ENCODE measurements at places on chromosomes 3 and 15.

GRCh38 chr3:140756240-140757016 lies 78.6 kb downstream of the TRIM42 start:
- no peak overlapping the region for H3K27ac ChIP-seq
- DNase-seq = no peak
- peaks cover 16% of the 10 kb centered on the region for H3K4me1 ChIP-seq

- peaks cover 48% of the 10 kb centered on the region for H3K4me1 ChIP-seq
- H3K27ac ChIP-seq = peak overlapping the region; percentile 92
Observed at GRCh38 chr3:45011756-45012508, 14.2 kb upstream of the CLEC3B start.

DNA sequence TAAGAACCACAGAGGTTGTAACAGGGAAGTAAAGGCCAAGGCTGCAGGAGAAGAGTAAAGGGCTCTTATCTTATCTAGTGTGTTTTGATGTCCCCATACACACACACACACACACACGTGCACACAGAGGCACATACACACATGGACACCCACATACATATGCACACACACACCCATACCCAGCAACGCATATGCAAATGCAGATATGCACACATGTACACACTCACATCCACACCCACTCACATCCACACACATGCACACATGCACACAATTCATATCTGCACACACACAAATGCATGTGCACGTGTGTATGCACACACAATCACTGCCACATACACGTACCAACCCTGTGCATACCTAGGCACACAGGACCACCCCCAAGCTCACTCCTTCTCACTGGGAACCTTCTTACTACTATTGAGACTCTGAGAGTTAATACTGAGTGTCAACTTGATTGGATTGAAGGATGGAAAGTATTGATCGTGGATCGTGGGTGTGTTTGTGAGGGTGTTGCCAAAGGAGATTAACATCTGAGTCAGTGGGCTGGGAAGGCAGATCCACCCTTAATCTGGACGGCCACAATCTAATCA lies 99.0 kb upstream of the AKAP13 start:
- no peaks in the 10 kb centered on the region for H3K36me3 ChIP-seq
- no peak overlapping the region for H3K27ac ChIP-seq
- no peaks in the 10 kb centered on the region for H3K4me1 ChIP-seq
- DNase-seq = no peak
- H3K4me3 ChIP-seq = no peak overlapping the region

DNA sequence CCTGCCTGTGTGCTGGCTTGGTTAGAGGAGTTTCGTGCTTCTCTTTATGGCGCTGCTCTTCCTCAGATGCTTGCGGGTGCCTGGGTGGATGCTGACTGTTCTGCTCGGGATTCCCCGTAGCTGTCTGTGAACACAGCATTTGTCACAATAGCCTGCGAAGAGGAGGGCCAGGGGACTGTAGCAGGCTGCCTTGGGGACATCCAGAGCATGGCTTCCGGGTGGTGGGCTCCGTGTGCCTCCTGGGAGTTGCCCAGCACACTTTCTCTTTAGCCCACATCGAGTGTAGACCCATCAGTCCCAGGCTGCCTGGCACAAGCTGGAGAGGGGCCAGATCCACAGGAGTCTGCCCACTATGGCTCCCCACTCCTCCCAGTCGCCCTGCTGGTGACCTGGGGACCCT lies 22.4 kb downstream of the LRRK1 start:
- DNase-seq = no peak
- H3K27ac ChIP-seq = no peak overlapping the region
- no peaks in the 10 kb centered on the region for H3K27me3 ChIP-seq
- H3K4me1 ChIP-seq = no peaks in the 10 kb centered on the region

DNA sequence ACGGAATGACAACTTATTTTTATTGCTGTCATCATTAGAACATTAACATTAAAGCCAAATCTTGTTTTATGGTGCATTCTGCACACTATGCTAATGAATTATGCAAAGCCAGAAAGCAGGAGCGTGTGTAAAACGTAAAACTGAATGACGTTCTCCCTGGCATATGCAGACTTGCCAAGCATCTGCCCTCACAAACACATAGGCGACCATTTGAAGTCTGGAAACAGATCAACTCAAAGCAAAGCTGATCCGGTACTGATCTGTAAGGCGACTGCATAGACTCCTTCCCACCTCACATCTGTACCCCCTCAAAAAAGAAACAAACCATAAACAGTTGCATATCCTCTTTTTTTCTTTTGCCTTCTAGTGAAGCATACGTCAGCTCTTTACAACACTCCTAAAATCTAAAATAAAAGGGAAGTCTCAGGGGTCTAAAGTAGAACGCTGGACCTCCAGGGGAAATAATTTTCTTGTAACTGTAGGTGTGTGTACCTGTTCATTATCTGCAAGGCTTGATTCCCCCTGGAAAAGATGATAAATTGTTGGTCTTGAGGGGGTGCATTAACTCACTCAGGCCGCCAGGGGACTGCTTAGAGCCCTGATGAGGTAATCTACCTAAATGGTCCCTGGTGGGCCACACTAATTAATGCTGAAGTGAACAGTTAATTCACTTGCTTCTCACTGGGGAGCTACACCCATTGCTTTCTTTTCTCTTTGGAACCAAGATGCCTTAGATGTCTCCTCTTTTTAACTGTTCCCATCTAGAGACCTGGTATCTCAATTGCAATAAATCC lies 231.4 kb downstream of the CDIN1 start:
- peaks cover 2% of the 10 kb centered on the region for H3K36me3 ChIP-seq
- no peaks in the 10 kb centered on the region for H3K27me3 ChIP-seq
- H3K4me3 ChIP-seq = no peak overlapping the region
- no peak overlapping the region for H3K27ac ChIP-seq
- H3K4me1 ChIP-seq = no peaks in the 10 kb centered on the region

DNA sequence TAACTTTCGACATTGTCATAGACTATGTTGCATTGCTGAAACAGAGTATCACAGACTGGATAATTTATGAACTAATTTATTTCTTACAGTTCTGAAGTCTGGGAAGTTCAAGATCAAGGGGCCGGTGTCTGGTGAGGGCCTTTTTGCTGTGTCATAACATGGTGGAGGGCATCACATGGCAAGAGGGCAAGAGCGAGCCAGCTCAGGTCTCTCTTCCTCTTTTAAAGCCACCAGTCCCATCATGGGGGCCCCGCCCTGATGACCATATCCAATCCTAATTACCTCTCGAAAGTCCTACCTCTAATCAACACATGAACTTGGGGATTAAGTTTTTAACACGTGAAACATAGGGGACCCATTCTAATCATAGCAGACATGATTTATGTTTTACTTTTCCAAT lies 33.5 kb upstream of the DCUN1D1 start:
- H3K4me3 ChIP-seq = no peak overlapping the region
- no peak overlapping the region for H3K27ac ChIP-seq
- H3K36me3 ChIP-seq = peaks cover 17% of the 10 kb centered on the region
- no peak for DNase-seq
- no peaks in the 10 kb centered on the region for H3K4me1 ChIP-seq

- H3K36me3 ChIP-seq = no peaks in the 10 kb centered on the region
- no peak overlapping the region for H3K27ac ChIP-seq
- no peak overlapping the region for H3K4me3 ChIP-seq
- H3K27me3 ChIP-seq = no peaks in the 10 kb centered on the region
Observed at GRCh38 chr3:36663666-36664291, 100.6 kb downstream of the DCLK3 start.

DNA sequence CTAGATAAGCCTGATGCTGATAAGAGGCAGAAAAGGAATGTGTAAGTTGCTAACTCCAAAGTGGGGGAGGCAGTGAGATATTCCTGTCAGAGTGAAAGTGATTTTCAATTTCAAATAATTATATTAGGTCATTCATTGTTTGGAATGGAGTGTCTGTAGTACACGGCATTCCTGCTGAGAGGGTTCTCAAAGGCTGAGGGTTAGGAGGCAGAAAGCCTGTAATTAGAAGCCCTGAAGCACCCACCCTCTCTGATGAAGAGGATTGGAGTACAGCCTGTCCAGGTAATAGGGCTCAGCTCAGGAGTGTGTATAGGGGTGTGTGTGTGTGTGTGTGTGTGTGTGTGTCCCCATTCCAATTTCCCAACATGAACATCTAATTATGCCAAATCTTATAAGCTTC lies 486.8 kb downstream of the MAGI1 start:
- DNase-seq = no peak
- no peak overlapping the region for H3K4me3 ChIP-seq
- H3K36me3 ChIP-seq = no peaks in the 10 kb centered on the region
- H3K4me1 ChIP-seq = peaks cover 9% of the 10 kb centered on the region

GRCh38 chr3:26233374-26233773 lies 389.2 kb upstream of the LRRC3B start:
- no peak overlapping the region for H3K27ac ChIP-seq
- no peaks in the 10 kb centered on the region for H3K27me3 ChIP-seq
- H3K4me3 ChIP-seq = no peak overlapping the region
- no peaks in the 10 kb centered on the region for H3K36me3 ChIP-seq
- no peaks in the 10 kb centered on the region for H3K4me1 ChIP-seq
- no peak for DNase-seq

DNA sequence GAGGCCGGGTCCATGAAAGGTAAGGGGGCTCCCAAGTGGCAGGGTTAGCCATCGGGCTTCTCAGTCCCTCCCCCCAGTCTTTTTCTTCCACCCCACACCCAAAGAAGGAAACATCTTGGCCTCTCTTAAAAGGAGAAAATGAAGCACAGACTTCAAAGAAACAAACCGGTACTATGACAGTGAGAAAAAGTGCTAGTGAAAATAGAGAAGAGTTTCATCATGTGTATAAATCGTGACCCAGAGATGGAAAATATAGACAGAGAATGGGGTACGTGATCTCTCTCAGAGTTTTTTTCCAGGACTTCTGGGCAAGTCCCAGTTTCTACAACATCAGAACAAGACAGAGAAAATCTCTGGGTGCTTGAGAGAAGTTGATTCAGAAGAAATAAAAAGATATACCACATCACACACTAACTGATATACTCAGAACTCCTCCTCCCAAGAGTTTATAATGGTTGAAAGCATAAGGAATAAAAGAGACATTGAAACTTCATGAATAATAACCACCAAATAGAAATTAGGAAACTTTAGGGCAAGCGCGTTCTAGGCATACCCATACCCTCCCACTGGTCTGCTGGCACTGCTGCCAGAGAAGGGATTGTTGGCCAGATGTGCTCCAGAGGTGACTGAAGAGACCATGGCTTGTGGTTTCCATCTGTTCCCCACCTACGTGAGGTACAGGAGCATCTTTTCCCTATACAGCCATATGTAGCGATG lies 318.9 kb upstream of the CHRM5 start:
- no peak for DNase-seq
- no peaks in the 10 kb centered on the region for H3K4me1 ChIP-seq
- H3K4me3 ChIP-seq = no peak overlapping the region
- peaks cover 10% of the 10 kb centered on the region for H3K36me3 ChIP-seq
- H3K27ac ChIP-seq = no peak overlapping the region

- no peaks in the 10 kb centered on the region for H3K36me3 ChIP-seq
- no peak overlapping the region for H3K4me3 ChIP-seq
- no peaks in the 10 kb centered on the region for H3K4me1 ChIP-seq
- no peak overlapping the region for H3K27ac ChIP-seq
Observed at GRCh38 chr15:47998619-47999019, 122.2 kb upstream of the SLC24A5 start.

- H3K27me3 ChIP-seq = no peaks in the 10 kb centered on the region
- no peak for DNase-seq
- no peak overlapping the region for H3K27ac ChIP-seq
- no peaks in the 10 kb centered on the region for H3K4me1 ChIP-seq
- H3K4me3 ChIP-seq = no peak overlapping the region
- H3K36me3 ChIP-seq = no peaks in the 10 kb centered on the region
Observed at GRCh38 chr3:145197821-145198220, 963.2 kb downstream of the PLOD2 start.

DNA sequence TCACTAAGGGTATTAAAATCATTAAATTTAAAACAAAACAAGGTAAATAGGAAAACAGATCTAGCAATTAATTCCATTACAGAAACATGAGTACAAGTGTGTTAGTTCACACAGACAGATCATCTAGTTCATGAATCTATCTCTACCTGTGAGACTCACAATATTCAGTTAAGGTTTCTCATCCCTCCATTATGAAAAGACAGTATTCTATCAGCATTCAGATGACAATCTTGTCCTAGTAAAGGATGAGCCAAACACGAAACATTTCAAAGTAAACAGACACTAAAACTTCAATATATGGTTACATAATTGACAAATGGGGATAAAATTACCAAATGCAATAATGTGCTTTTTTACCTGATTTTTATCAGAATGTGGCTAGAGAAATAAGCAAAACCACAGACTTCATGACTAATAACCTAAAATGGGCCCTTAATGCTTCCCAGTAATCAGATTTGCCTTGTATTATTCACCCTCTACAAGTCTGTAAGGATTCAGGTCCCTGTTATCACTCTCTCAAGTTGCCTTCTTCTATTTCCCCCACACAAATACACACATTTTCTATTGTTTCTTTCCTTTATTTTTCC lies 126.8 kb downstream of the DLG1 start:
- no peak overlapping the region for H3K4me3 ChIP-seq
- no peaks in the 10 kb centered on the region for H3K36me3 ChIP-seq
- no peaks in the 10 kb centered on the region for H3K27me3 ChIP-seq

- no peak overlapping the region for H3K4me3 ChIP-seq
- no peak overlapping the region for H3K27ac ChIP-seq
- H3K4me1 ChIP-seq = peaks cover 4% of the 10 kb centered on the region
- DNase-seq = no peak
- H3K27me3 ChIP-seq = no peaks in the 10 kb centered on the region
Observed at GRCh38 chr15:57727031-57727430, 20.5 kb downstream of the POLR2M start.

DNA sequence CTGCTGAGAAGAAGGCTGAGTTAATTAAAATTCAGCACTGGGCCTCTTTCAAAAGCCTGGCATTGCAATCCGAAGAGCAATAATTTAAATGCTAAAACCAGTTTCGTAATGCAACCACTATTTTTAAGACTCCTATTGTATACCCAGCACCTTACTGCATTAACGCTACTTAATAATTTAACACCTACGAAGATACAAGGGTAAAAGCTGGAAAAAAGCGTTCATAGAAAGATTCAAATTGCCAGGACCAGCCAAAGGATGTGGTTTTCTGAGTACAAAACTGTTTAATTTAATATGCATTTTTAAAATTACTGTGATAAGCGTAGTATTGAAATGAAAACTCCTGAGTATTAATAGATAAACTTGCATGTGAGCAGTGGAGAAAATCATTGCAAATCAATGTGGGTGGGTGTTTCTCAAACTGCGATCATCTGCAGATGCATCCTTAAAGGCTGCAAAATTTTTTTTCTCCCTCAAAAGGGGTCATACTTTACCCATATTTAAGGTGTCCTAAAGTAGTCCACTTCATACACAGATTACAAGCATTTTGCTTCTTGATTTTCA lies 12.9 kb upstream of the RASGRP1 start:
- no peaks in the 10 kb centered on the region for H3K4me1 ChIP-seq
- DNase-seq = no peak
- H3K27me3 ChIP-seq = no peaks in the 10 kb centered on the region
- H3K4me3 ChIP-seq = no peak overlapping the region

- peak overlapping the region; percentile 72 for H3K27ac ChIP-seq
- peaks cover 17% of the 10 kb centered on the region for H3K4me1 ChIP-seq
- DNase-seq = peak; percentile 94
- no peaks in the 10 kb centered on the region for H3K27me3 ChIP-seq
- H3K36me3 ChIP-seq = no peaks in the 10 kb centered on the region
- no peak overlapping the region for H3K4me3 ChIP-seq
Observed at GRCh38 chr3:132788301-132788671, 66.1 kb upstream of the NPHP3 start.

- H3K36me3 ChIP-seq = no peaks in the 10 kb centered on the region
- H3K27me3 ChIP-seq = no peaks in the 10 kb centered on the region
- H3K4me1 ChIP-seq = peaks cover 18% of the 10 kb centered on the region
- H3K27ac ChIP-seq = peak overlapping the region; percentile 90
Observed at GRCh38 chr3:61847784-61848462, 286.6 kb downstream of the PTPRG start.

GRCh38 chr3:146757759-146758158 lies 152.6 kb upstream of the PLSCR5 start:
- no peak overlapping the region for H3K27ac ChIP-seq
- H3K4me3 ChIP-seq = no peak overlapping the region
- DNase-seq = no peak
- no peaks in the 10 kb centered on the region for H3K4me1 ChIP-seq
- no peaks in the 10 kb centered on the region for H3K27me3 ChIP-seq

Data from muscle of leg (tissue), 16 donors.